ENCODE measurements at places on chromosomes 7 and 10.
A peak's percentile ranks its signal among the peaks of the same experiment; 100 is the strongest.

- no peak for DNase-seq
These were observed 14.7 kb downstream of the TMEM60 start for GRCh38 chr7:77783545-77783944.

- DNase-seq, result no peak
These were observed 84.5 kb upstream of the ITGB1 start for GRCh38 chr10:33042565-33042964.

DNA sequence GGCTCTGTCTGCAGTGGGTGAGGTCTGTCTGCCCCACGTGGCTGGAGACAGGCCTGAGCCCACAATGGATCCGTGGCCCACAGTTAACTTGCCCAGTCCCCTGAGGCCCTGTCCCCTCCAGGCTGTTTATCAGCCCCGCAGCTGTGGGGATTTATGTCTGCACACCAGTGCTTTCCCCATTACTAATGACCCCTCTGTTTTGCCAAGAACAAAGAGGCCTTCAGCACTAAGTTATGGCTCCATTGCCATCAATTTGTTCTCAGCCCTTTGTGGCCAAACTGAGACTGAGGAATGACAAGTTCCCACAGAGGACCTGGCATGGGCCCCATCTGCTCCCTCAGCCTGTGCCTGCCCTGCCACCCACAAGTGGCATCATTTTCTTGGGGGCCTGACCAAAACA lies 138.2 kb downstream of the C10orf105 start:
- no peak for DNase-seq

DNA sequence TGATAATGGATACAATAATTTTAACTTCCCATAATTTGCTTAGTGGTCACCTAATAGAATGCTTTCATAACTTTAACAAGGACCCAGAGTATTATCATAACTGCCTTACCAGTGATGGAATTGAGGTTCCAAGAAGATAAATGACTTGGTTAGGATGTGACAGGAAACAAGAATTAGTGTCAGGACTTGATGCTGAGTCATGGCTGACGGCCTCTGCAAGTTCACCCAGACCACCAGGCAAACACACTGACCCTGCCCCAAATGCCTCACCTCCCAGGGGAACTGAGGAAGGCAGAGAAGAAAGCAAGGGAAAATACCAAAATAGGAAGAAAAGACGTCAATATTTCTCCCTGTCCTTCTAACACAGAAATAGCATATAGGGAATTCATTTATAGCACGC lies 636.3 kb downstream of the PARD3 start:
- no peak for DNase-seq

DNA sequence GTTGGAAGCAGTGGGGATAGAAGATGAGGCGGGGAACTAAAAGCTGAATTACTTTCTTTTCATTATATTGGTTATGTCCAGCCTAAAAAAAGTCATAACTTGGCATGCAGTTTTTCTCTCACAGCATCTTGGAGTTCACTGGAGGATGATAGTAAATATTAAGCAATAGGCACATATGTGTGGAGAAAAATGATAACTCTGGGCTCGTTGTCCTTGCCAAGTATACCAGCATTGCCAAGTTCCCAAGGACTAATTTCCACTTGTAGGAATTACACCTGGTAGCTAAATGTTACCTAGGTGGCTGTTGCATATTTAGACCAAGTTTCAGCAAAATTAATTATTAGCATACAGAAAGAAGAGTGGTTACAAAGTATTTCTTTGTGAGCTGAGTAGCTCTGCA lies 1007.6 kb downstream of the ANKRD7 start:
- DNase-seq, result no peak

- DNase-seq, result no peak
These were observed 6.5 kb downstream of the BAG3 start for GRCh38 chr10:119657725-119658124.

- DNase-seq, result no peak
These were observed 17.6 kb upstream of the AQP1 start for GRCh38 chr7:30894009-30894408.

- DNase-seq, result no peak
These were observed 18.9 kb downstream of the APBB1IP start for GRCh38 chr10:26457088-26457487.

GRCh38 chr10:103580430-103580829 lies 86.9 kb downstream of the NEURL1 start:
- DNase-seq, result no peak

GRCh38 chr7:4610768-4611467 lies 71.2 kb upstream of the FOXK1 start:
- peak; percentile 63 for DNase-seq

DNA sequence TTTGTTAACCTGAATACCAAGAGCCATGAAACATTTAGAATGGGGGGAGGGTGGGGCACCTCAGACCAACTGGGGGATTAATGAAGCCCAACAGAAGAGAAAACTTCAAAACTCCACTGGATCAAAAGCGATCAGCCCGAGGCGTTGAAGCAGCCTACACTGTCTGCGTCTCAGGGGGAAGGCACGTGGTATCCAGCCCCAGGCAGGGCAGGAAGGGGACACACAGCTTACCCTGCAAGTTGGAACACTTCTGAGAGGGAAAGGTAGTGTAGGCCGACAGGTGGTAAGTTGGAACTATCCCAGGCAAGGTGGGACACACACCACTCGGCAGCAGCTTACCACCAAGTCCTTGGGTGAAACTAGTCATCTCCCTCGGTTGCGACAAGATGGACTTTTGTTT lies 102.9 kb downstream of the TAX1BP1 start:
- DNase-seq, result no peak

GRCh38 chr10:53284615-53285182 lies 512.1 kb upstream of the MBL2 start:
- DNase-seq, result no peak

GRCh38 chr10:34739915-34740314 lies 75.2 kb downstream of the PARD3 start:
- peak; percentile 66 for DNase-seq

DNA sequence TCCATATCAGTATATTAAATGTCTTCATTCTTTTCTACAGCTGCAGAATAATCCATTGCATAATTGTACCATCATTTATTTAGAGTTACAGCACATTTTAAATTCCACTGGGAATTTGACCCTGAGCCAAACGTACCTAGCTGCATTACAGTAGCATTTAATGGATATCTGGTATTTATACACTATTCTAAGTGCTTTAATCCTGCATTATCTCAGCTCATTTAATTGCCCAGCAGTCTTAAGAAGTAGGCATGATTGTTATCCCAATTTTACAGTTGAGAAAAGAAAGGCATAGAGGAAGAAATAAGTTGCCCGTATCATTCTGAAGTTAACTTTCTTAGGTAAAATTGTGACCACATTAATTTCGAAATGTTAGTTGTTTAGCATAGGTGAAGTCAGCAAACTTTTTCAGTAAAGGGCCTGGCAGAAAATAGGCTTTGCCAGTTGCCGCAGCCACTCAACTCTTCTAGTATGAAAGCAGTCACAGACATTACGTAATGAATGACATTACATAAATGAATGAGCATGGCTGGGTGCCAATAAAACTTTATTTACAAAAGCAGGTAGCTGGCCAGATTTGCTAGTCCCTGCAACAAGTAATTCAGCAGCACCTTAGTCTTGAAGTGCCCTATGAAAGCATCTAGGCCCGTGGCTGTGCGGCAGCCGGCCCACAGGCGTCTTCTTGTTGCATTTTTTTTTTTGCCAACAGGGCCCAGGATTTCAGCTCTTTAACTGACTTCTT lies 30.0 kb downstream of the GUSB start:
- no peak for DNase-seq

- no peak for DNase-seq
These were observed 216.8 kb downstream of the PTEN start for GRCh38 chr10:88080213-88080612.

- no peak for DNase-seq
These were observed 752 bp downstream of the LRMDA start for GRCh38 chr10:75432176-75432575.

- no peak for DNase-seq
These were observed 97.0 kb downstream of the LRMDA start for GRCh38 chr10:75528392-75528791.

DNA sequence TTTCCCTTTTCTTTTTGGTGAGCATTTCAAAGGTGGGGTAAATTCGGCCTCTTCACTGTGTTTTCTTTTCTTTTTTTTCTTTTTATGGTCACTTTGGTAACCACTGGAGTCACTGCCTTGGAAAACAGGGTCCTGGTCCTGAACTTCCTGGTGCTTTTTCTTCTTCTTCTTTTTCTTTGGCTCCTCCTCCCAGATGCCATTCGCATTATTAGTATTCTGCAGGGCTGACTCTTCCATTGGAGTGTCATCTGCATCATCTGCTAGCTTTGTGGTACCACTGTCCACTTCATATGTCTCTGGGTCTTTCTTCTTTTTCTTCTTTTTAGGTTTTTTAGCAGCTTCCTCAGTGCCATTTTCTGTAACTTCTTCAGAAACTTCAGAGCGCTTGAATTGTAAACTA lies 10.5 kb downstream of the POLR1F start:
- DNase-seq, result no peak

DNA sequence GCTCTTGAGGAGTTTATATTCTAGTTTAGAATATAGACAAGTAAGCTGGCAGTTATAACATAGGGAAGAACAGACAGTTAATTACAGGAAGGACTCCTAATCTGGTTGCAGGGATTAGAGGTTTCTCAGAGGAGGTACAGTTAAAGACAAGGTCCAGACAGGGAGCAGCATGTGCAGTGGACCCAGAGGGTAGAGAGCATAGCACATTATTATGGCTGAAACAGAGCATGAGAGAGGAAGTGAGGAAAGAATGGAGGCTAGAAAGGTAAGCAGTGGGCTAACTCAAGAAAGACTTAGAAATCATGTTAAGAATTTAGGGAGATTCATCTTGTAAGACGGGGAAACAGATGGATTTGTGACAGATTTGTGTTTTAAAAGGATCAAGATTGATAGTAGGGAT lies 9.7 kb downstream of the MIOS start:
- DNase-seq, result no peak

DNA sequence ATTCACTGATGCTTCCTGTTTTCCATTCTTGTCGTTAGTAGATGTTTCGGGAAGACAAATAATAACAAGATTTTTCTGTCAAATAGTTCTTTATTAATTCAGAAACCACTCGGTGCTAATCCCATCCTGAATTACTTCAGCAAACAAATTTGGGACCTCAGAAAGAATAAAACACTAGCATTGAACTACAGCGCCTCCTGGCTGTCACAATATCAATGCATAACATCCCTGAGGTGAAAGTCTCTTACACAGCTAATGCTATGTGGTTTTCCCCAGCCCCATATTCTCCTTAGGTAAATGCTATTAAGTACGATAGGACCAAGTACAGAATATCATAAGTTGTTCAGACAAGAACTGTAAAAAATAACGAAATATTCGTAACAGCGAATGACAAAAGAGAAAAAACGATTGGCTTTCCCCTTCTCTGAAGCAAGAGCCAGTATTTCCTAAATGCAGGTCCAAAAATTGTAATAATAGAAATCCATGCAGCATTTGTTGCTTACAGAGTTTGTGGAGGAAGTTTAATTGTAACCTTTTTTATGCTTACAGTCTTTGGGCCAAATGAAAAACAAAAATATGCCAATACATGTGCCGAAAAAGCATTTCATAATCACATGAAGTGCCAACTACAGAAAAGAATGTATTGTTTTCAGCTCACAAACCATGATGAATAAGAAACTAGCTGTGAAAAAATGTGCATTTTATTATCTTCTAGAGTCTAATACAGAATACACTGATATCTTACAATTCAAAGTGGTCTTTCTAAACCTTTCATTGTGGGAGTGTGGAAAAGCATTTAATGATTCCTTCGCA lies 47.3 kb downstream of the MYPN start:
- DNase-seq, result peak; percentile 77

DNA sequence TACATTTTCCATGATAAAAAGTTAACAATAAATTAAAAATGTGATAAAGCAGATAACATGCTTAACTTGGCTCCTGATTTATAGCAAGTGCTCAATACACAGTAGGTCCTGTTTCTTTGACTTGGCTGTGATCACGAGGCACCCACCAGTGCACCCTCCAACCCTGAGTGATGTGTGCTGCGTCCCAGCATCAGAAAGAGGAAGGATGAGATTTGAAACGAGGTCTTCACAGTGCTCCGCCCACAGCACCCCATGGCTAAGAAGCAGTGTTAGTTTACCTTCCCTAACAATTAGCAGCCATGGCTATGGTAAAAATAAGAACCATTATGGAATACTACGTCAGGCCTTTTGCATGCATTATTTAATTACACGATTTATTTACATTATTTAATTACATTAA lies 292.0 kb upstream of the ZMIZ1 start:
- no peak for DNase-seq

DNA sequence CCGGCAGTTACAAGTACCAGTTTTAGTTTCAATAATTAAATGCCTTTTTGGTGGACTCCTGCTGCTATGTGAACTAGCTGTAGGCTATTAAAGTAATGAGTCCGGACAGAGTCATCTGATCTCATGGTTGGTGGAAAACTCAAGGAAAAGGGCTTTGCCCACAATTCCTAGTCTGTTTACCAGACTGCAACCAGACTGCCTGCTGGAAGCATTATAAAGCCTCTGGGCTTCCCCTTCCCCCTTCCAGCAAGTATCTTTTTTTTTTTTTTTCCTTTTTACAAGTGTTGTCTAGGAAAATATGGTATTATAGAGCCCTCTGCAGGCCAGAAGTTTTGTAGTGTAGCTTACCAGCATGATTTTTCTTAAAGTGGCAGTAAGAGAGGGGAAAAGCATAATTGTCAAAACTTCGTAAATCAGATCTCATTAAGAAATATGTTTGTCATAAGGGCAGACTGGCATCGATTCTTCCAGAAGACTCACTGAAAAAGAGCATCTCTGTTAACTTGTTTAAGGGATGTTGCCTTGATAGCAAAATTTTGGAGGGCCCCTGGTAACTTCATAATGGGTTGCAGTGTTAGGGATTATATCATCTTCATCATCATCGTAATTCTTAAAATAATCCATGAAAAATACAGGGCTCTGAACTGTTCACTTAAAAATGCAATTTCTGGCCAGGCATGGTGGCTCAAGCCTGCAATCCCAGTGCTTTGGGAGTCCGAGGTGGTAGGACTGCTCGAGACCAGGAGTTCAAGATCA lies 181.3 kb downstream of the TAX1BP1 start:
- peak; percentile 81 for DNase-seq

DNA sequence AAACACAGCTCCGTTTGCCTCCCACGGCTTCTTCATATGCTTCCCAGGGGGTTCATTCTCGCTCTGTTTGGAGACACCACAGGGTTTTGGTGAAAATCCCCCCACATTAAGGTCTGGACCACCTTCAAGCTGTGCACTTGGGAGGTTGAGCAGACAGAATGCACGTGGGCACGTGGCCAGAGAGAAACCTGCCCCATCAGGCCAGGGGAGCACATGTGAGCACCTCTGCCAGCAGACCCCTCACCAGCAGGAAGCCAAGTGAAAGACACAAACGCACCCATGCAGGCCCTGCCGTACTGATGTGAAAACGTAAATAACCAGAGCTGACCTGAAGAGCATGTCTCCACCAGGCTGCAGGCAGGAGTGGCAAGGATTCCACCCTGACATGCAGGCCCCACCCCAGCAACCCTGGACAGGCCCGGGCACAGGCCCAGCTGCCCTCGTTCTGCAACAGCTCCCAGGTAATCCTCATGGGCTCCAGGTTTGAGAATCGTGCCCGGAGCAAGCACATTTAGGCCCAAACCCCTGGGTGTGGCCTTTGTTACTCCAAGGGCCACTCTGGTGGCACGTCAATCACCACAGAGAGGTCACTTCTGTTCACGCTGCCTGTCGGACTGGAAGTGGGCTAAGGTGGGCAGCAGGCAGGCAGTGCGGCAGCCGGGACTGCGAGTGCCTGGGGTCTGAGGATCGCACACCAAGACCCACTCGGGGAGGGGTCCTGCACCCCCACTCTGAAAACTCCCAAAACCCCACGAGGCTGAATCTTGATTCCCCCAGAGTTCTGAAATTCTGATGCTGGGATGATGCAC lies 184.4 kb downstream of the PTPRN2 start:
- no peak for DNase-seq
